ENCODE measurements at places on chromosomes 2 and 18. TPM values are rescaled to one million over a fixed set of nuclear protein-coding genes. Genes with fewer than 3 reads are reported as not detected.

DNA sequence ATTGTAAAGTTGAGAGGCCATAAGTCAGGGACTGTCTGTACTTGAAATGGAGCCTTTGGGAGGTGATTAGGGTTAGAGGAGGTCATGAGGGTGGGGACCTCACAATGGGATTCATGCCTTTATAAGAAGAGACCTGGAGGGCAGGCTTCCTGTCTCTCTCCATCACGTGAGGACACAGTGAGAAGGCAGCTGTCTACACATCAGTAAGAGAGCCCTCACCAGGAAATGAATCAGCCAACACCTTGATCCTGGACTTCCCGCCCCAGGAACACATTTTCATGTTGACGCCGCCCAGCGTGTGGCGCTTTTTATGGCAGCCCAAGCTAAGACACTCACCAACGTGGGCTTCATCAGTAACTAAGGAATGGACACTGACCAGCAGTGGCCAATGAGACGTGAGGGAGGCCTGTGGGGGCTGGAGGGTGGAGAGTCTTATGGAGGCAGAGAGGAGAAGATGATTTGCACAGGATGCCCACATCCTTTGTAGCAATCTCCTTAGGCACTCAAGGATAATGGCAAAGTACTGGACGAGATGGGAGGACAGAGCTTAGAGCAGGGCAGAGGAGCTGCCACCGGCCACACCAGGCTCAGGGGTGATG lies 162.7 kb downstream of the EIPR1 start:
- DNase-seq, result no peak

- DNase-seq, result no peak
Observed at GRCh38 chr18:28078298-28078697, 98.6 kb downstream of the CDH2 start.

GRCh38 chr18:78751664-78752063 lies 228.0 kb upstream of the SALL3 start:
- no peak for DNase-seq

- DNase-seq, result no peak
Observed at GRCh38 chr2:72325592-72326422, 178.1 kb upstream of the CYP26B1 start.

DNA sequence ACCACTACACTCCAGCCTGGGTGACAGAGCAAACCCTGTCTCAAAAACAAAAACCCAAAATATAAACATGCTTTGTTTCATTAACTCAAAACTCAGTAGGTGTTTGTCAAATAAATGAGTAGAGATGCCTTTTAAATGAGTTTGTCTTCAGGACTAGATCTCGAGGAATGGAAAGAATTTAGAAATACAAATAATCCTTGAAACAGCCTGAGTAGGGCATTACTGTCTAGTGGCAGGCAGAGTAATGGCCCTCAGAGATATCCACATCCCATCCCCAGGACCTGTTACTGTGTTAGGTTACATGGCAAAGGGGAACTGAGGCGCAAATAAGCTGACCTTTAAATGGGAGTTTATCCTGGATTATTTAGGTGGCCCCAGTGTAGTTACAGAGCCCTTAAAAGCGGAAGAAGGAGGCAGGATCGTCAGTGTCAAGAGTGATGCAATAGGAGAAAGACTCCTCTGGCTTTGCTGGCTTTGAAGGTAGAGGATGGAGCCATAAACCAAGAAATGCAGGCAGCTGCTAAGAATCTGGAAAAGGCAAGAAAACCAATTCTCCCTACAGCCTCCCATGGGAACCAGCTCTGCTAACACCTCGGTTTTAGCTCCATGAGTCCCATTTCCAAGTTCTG lies 63.0 kb downstream of the CABLES1 start:
- DNase-seq, result no peak

GRCh38 chr2:20677301-20678085 lies 10.5 kb downstream of the GDF7 start:
- DNase-seq, result no peak

GRCh38 chr2:158542577-158542976 lies 85.8 kb downstream of the PKP4 start:
- DNase-seq, result no peak

DNA sequence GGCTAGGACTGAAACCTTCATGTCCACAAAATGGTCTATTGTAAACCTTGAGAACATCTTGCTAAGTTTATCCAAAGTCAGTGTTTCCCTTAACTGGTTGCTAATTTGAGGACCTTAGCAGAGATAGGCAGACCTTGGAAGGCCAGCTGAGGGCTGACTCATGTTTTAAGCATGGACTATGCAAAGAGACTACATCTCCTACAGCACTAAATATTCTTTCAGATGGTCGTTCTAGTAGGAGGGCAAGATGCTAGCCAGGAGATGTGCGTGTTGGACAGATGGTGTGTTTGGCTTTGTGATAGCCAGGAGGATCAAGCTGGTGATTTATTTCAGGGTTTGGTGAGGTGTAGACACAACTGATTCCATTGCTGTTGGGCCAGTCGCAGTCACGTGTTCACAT lies 75.8 kb downstream of the NRP2 start:
- DNase-seq, result no peak

DNA sequence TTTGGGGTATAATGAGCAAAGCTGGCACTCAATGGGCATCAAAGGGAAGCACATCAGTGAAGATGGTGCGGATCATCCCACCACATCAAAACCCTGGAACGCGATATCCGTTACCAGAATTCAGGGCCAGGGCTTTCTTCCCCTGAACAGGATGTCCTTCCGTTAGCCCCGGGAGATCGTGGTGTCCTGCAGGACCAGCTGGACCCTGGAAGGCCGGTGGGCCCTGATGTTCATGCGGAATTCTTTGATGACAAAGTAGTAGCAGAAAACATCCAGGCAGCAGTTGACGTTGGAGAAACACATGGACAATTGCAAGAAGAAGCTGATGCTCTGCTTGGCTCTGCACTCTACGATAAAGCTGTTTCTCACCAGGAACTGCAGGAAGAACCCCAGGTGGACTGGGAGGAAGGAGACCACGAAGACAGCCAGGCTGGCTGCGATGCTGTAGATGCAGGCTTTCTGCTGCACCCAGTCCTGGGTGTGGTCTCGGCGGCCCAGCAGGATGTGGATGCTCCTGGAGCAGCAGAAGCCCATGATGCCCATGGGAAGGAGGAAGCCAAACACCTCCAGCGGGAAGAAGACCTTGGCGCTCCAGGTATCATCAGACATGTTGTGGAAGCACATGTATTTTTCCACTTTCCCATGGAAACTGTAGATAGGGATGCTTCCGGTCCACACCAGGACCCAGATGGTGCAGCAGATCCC lies 15.0 kb downstream of the GPR55 start:
- DNase-seq, result no peak

- DNase-seq, result no peak
Observed at GRCh38 chr2:237585590-237586221, 4.8 kb downstream of the RAB17 start.

DNA sequence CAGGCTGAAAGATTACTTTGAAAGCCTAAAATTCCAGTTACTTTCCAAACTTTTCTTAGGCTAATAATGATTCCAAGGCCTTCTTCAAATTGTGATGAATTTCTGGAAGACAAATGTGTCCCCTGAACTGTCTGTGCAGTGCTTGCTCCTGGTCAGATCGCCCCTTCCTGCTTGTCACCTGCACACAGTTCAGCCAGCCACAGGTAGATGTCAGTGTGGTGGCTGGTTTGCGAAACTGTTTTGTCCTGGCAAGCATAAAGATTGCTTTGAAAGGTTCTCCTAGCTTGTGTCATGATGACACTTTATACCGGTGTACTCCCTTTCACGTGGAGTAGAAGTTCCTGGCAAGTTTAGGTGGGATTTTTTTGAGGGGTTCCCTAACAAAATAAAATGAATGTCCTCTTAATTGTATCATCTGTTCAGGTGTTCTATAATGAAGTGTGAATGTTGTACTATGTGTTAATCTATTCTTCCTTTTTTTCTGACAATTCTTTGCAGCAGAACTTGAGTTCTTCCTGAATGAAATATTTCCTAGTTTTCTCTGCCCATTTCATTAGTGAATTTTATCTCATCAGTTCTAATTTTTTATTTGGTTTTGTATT lies 298.8 kb downstream of the ZNF407 start:
- no peak for DNase-seq

GRCh38 chr2:42105330-42106256 lies 57.8 kb downstream of the PKDCC start:
- DNase-seq, result no peak

DNA sequence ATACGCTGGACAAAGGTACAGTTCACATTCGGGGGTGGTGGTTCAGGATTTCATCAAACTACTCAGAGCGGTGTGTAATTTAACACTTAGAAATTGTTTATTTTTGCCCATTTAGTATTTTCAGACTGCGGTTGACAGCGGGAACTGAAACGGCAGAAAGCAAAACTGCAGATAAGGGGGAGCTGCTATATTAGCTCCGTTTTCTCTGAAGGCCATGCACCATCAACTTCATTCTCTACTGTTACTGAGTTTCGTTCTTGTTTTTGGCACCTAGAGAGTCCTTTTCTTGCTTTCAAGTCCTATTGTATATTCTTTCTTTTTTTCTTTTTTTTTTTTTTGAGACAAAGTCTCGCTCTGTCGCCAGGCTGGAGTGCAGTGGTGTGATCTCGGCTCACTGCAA lies 121.5 kb upstream of the SP3 start:
- no peak for DNase-seq

DNA sequence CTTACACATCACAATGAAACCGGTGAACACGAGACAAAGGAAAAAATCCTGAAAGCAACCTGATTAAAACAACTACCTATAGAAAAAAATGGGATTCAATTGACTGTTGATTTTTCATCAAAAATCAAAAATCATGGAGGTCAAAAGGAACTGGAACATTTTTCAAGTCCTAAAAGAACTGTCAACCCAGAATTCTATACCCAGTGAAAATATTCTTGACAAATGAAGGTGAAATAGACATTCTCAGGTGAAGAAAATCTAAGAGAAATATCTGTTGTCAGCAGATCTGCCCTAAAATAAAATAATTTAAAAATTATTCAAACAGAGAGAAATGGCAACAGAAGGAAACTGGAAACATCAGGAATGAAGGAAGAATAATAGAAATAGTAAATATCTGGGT lies 38.9 kb downstream of the GAREM1 start:
- no peak for DNase-seq

- no peak for DNase-seq
Observed at GRCh38 chr2:33068261-33068660, 121.5 kb downstream of the LTBP1 start.

- DNase-seq, result peak; percentile 21
Observed at GRCh38 chr2:69177785-69178636, 165.0 kb downstream of the ANTXR1 start.

GRCh38 chr2:239137165-239137897 lies 263.5 kb downstream of the HDAC4 start:
- DNase-seq, result no peak

DNA sequence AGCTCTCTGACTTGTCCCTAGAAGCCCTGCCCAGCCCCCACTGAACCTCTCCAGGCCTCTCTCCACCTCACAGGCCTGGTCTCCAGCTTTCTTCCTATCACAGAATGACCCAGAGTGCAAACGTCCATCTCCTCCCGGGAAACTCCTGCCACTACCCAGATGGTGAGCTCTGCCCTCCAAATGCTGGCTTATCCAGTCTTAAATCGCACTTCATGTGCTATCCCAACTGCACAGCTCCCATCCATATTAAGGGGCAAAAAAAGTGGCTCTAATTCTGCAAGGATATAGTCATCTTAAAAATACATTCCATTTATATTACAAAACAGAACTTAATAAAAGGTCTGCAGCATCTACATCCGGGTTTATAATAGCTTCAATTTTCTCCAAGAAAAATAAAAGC lies 70.8 kb upstream of the CDC42EP3 start:
- DNase-seq, result no peak

DNA sequence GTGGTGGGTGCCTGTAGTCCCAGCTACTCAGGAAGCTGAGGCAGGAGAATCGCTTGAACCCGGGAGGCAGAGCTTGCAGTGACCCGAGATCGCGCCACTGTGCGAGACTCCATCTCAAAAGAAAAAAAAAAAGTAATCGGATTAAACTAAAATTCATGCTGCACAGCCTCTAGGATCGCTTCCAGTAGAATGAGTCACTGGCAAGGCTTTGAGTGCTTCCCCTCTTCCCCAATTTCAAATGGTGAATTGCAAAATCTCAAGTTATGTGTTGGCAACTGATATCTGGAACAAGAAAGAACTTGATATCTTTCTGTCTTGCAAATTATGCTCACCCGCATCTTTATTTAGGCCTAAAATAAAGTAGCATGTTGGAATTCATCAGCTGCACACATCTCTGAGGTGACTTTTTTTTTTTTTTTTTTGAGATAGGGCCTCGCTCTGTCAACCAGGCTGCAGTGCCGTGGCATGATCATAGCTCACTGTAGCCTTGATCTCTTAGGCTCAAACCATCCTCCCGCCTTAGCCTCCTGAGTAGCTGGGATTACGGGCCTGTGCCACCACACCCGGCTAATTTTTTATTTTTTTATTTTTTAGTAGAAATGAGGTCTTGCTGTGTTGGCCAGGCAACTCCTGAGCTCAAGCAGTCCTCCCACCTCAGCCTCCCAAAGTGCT lies 12.7 kb downstream of the TTC39C start:
- no peak for DNase-seq

DNA sequence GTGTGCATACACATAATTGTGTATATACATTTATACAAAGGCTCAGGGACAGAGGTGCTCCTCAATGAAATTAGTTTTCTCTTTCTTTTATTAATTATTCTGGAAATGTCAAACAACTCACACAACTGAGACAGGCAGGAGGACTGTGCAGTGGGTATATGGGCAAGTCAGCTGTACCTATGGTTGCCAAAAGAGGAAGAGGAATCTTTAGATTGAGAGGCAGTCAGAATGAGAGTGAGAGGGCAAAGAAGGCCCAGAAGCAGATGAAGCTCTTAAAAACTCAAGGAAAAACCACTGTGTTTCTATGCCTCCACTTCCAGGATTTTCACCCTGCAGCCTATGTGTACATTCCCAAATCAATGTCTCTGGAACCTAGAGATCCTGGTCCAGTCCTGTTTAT lies 79.1 kb downstream of the CACNB4 start:
- DNase-seq, result no peak

FHL2 gene
- 3.8 TPM for total RNA-seq

CNDP1 gene
- total RNA-seq, result 0.59 TPM

IL36RN gene
- not detected for total RNA-seq

CD8B gene
- not detected for total RNA-seq

ANKRD62 gene
- not detected for total RNA-seq

SLC4A5 gene
- 3.0 TPM for total RNA-seq

GPC1 gene
- 88.6 TPM for total RNA-seq

MAB21L4 gene
- not detected for total RNA-seq

DNAH7 gene
- total RNA-seq, result 1.5 TPM

MTLN gene
- total RNA-seq, result 16.1 TPM

SERPINB4 gene
- total RNA-seq, result not detected

CD302 gene
- 1.0 TPM for total RNA-seq

CNGA3 gene
- total RNA-seq, result 0.84 TPM
